ENCODE measurements at places on chromosomes 12 and 14. TPM values are rescaled to one million over a fixed set of nuclear protein-coding genes. Genes with fewer than 3 reads are reported as not detected.

DNA sequence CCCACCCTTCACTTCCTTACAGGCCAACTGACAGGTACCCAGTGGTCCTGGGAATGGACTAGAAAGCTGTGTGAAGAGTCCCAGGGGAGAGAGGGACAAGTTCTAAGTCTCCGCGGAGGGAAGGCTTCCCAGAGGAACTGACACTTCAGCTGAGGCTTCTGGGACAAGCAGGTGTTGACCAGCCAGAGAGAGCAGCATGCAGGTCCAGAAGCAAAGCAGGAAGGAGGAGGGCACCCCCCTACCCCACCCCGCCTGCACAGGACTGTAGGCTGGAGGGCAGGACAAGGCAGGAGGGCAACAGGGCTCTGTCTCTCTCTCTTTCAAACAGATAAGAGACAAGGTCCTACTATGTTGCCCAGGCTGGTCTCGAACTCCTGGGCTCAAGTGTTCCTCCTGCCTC, 58.2 kb upstream of the CORO1C start:
- DNase-seq, result no peak

DNA sequence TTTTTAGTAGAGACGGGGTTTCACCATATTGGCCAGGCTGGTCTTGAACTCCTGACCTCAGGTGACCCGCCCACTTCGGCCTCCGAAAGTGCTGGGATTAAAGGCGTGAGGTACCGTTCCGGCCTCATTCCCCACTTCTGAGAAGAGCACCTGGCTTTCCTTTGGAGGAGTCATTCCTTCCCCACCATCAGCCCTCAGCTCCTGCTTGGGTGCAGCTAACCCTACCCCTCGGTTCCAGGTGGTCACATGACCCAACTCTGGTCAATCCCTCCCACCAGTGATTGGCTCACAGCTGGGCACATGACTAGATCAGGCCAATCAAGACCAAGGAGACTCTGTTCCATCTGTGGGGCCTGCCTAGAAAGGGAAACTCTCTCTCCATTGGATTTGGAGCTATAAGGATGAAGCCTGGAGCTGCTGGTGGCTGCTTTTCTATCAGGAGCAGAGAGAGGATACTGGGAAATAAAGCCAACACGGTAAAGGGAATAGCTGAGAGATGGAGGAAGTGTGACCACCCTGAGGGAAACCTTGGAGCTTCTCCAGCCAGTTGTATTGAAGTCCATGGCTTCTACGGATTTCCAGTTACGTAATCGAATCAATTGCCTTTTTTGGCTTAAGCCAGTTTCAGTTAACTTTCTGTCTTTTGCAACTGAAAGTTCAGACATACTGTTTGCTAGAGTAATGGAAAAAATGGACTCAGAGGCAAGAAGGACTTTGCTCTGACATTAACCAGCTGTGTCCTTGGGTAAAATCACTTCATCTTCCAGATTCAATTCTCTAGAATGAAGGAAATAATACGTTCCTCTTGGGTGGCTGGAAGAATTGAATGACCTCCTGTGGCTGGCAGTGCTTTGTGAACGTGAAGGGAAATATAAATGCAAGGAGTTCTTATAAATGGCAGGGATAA, 19.7 kb upstream of the IFT81 start:
- DNase-seq, result no peak

GRCh38 chr12:120101617-120102016, 14.9 kb downstream of the RAB35 start:
- DNase-seq, result no peak

Gene TAC3
- not detected for polyA plus RNA-seq

DNA sequence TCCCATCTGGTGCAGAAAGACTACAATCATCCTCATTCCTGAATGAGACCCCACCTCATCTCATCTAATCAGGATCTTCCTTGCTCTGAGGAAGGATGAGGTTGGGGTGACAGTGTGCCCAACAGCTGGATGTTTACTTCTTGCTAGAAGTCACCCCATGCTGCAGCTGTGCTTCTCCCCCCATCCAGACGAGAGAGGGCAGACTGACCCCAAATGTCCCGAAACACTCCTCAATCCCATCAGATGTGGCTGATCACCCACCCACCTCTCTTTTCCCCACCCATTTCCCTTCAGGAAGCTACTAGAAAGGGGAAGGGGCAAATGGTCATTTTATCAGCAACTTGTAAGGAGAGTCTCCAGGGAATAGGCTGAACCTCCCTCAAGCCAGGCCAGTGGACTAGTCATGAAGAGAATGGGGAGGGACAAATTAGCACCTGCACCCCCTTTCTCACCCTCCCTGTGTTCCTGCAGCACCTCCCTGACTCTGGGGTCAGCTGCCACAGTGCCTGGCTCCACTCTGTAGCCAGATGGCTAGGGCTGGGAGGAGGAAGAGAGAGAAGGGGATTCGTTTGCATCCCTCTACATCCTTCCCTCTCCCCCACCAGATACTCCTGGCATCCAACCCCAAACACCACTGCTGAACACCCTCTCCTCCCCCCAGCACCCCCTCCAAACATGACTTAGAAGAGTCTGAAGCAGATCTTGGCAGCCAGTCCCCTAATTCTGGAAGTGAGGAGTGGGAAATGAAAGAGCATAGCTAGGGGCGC, 2.8 kb upstream of the BAZ2A start:
- no peak for DNase-seq

Gene LHX5
- not detected for polyA plus RNA-seq

Gene SLC8B1
- polyA plus RNA-seq, result 8.9 TPM

DNA sequence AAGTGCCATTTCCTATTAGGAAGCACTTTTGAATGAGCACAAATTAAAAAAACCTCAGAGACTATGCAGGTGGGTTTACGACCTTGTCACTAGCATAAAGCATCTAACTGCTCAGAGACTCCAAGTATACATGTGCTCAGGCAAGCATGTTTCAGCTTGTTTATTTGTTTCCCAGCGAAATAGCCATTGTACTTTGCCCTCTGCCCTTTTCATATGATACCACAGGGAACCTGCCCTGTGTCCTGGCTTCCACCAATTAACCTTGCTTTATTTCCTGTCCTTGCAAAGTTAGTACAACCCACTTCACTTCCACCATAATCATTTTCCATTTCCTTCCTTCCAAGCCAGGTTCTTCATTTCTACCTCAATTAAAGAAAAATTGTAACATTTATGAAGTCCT, 194.9 kb downstream of the DUSP6 start:
- no peak for DNase-seq

Gene LRTM2
- polyA plus RNA-seq, result not detected

GRCh38 chr12:55812088-55812487, 5.4 kb downstream of the SARNP start:
- DNase-seq, result no peak

- DNase-seq, result no peak
Measured at GRCh38 chr12:44143175-44143574, 307.3 kb downstream of the TMEM117 start.

- DNase-seq, result no peak
Measured at GRCh38 chr14:46734286-46734685, 82.7 kb upstream of the RPL10L start.

DNA sequence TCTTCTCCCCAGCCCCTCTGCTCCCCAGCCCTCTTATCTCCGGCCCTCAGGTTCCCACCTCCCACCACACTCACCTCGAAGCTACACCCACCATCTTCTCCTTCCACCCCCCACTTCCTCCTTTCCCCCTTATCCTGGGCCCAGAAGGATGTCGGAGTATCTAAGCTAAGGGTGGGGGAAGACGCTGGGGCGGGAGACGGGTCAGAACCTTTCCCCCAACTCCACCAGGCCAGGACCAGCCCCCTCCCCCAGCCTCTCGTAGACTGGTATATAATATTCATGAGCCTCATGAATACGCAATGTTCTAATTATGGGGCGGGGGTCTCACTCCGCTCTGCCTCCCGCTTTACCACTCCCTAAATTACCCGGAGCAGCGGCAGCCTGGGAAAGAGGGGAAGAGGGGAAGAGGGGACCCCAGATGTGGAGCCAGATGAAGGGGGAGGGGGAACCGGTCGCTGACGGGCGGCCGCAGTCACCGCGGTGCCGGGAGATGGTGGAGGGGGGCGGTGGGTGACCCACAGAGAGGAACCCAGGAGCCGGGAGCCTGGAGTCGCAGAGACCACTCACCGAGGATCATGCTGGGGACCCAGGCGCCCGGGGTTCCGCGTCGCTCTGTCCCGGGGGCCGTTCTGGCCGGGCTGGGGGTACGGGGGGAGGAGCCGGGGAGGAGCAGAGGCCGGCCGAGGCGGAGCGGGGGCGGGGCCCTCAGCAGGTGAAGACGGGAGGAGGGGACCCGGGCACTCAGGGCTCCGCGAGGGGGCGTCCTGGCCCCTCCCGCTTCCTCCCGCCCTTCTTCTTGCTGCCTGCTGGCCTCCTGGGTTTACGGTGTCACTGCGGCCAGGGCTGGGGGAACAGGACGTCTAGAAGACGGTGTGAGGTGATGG, 6.4 kb upstream of the ZNF385A start:
- peak; percentile 71 for DNase-seq

DNA sequence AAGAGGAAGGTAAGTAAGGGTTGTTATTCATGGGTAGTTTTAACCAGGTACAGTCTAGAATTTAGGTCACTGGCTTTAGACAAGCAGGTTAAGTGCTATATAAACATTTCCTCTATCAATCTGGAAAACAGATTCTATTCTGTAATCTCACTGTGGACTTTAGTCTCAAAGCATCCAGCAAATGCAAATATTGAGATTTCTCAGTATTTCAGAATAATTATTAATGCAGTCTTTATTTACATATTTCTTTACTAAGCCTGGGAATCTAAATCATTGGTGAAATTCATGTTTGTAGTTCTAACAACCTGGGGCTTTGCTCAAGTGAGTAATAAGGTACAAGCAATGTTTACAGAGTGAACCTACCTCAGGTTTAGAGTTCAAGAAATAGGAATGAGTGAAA, 61.9 kb downstream of the SLC41A2 start:
- no peak for DNase-seq

DNA sequence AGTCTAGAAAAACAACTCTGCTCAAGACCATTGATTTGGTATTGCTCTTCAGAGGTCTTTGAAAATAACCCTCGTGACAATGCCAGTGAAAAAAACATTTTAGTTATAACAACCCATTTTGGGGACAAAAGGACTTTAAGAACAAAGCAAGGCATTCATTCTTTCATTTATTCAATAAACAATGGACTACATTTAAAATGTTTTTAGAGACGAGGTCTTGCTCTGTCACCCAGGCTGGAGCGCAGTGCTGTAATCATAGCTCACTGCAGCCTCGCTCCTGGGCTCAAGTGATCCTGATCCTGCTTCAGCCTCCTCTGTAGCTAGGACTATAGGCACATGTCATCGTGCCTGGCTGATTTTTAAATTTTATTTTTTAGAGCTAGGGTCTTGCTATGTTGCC, 7.7 kb upstream of the KICS2 start:
- DNase-seq, result no peak

DNA sequence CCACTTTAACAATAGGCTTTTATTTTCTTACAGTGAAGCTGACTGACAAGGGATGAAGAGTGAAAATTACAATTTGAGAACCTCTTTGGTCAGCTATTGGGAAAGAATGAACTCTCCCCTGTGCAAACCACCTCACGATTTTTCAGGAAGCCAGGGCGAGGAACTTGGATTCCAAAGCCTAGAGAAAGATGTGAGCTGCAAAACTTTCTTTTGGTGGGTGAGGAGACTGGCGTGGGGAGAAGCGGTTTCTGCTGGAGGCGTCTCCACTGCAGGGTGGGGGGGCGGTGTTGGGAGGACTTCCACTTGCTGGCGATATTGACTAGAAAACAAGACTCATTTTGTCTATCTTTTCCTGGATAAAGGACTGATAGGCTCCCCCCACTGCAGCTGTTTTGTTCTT, 59.3 kb upstream of the VRK1 start:
- no peak for DNase-seq

DNA sequence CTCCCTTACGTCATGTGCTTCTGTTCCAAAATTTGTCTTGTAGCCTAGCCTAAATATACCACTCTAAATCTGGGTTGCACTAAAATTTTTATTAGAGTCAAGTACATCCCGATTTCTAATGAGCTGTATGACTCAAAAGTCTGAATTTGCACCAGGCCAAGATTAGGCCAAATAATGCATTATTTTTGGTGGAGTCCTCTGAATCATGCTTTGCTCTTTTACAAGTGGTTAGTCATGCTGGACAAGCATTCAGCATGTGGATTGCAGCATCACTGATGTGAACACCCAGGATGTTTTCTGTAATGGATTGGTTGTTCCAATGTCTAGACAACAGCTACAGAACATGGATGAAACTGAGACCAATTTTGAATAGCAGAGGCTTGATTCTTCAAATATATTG, 23.7 kb downstream of the HEBP1 start:
- DNase-seq, result no peak

DNA sequence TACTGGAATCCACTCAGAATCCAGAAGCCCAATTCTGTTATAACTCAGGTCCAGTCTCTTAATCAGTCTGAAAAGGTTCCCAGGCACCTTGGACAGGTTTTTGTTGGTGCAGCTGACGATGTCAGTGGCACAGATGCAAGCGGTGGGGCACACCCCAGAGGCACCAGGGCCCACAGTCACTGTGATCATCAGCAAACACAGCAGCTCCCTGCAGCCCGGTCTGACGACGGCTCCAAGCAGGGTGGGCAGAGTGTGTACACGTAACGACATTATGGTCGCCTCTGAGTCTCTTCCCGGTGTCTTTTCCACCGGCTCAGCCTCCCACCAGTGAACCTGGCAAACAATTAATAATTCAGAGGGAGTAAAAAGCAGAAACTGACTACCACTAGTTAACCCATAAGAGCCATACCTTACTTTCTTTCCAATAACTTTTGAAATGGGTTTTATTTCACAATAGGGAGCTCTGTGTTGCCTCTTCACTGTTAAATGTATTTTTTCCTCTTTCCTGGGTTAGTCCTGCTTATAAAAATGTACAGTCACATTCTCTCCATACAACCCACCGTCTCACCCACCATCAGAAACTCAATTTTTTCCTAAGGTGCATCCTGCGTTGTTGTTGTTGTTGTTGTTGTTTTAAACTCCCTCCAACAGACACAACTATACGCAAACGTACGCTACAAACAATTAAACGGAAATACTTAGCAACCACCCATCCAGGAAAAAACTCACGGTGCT, 521 bp upstream of the PCED1B start:
- no peak for DNase-seq

GRCh38 chr14:78985668-78986381, 815.7 kb downstream of the NRXN3 start:
- no peak for DNase-seq

GRCh38 chr14:94897561-94897960, 127.6 kb upstream of the GSC start:
- DNase-seq, result no peak

- DNase-seq, result no peak
Measured at GRCh38 chr12:43742106-43742505, 16.5 kb downstream of the PUS7L start.

DNA sequence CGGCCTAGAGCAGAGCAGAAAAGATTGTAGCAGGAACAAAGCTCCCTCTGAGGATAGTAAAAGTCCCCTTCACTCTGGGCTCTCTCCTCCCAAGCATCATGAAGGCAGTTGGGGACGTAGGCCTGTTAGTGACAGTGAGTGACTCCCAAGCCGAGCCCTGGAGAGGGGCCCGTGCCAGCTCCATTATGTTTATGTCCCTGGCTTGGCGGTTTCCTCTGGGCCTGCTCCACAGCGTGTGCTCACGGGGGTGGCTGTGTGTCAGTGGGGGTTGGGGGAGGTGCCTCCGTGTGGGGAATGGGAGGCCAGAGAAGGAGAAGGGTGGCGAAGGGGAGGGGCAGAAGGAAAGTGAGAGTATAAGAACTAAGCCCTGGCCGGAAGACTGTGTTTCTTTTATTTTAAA, 170.0 kb upstream of the VASH1 start:
- DNase-seq, result no peak
